ENCODE measurements at places on chromosomes 16 and 17. TPM values are rescaled to one million over a fixed set of nuclear protein-coding genes. Genes with fewer than 3 reads are reported as not detected.

Gene CTRB2
- total RNA-seq = 0.78 TPM

DNA sequence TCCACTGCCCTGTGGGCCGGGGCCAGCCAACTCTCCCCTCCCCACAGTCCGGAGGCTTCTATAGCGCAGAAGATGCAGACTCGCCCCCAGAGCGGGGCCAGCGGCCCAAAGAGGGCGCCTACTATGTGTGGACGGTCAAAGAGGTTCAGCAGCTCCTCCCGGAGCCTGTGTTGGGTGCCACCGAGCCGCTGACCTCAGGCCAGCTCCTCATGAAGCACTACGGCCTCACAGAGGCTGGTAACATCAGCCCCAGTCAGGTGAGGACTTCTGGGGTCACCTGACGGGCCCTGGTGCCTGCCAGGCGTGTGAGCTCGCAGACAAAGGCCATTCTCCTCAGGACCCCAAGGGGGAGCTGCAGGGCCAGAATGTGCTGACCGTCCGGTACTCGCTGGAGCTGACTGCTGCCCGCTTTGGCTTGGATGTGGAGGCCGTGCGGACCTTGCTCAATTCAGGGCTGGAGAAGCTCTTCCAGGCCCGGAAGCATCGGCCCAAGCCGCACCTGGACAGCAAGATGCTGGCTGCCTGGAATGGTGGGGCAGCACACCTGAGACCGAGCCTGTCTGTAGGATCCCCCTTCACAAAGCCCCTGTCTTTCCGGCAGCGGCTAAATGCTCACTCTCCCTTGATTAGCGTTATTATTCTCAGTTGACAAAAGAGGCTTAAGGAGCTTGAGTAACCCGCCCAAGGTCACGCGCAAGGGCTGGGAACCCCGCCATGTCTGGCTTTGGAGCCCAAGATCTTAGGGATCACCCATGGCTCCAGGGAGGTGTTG is 3.9 kb downstream of the SPATA20 start:
- H3K4me3 ChIP-seq = no peak overlapping the region
- H3K4me1 ChIP-seq = no peaks in the 10 kb centered on the region
- no peaks in the 10 kb centered on the region for H3K27me3 ChIP-seq
- H3K36me3 ChIP-seq = no peaks in the 10 kb centered on the region

Gene MYH8
- not detected for total RNA-seq

DNA sequence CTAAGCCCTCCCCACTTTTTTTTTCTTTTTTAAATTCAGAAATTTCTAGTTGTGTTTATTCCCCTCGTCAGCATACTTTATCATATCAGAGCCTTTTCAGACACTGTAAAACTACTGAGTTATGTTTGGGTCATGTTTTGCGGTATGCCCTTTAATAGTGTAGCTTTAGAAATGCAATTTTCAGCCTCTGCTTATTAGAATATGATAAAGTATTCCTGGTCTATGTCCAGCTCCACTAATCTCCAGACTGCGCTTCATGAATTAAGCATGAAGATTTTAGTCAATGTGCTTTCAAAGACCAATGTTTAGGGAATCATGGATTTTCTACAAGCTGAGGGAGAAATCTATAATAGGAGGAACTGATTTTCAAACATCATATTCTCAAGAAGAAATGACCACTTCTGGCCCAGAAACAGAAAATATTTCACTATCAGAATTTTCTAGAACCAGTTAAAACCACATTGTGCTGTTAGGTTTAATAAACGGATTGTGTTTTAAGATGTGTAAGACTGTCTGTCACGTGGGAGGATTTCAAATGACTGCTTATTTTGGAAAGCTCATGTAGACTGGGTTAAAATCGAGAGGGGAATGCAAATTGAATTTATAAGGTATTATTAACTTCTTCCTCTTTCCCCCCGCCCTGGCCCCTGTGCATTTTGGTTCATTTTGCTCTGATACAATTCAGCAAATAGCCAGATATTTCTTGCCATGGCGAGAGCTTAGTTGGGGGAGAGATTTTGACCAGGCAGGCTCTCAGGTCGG is 498.5 kb downstream of the WWOX start:
- no peaks in the 10 kb centered on the region for H3K36me3 ChIP-seq
- H3K27me3 ChIP-seq = no peaks in the 10 kb centered on the region
- no peaks in the 10 kb centered on the region for H3K4me1 ChIP-seq
